ENCODE measurements at places on chromosomes 5 and 9.

GRCh38 chr9:109500421-109500974 is 2.4 kb upstream of the PTPN3 start:
- no peak for DNase-seq

- peak; percentile 48 for DNase-seq
These were observed 13.2 kb upstream of the SLC25A48 start for GRCh38 chr5:135821061-135821801.

GRCh38 chr5:109199289-109199688 is 210.5 kb downstream of the PJA2 start:
- no peak for DNase-seq

DNA sequence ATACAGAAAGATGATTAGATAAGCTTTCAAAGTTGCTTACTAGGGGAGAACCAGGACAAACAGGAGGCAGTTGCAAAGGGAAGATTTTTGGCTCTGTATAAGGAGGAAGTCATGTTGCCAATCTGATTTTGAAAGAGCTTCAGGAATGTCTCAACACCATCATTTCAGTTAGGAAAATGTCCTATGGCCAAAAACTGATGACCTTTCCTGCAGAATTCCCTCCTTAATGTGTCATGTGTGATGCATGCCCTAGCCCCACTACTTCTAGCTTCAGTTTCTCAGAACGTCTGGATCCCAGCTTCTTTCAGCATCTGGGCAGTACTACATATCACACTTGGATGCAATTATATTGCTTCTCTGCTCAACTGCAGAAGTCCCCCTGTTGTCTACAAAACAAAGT is 211.5 kb upstream of the NREP start:
- no peak for DNase-seq

- no peak for DNase-seq
These were observed 137.6 kb downstream of the DRD1 start for GRCh38 chr5:175306381-175306780.

DNA sequence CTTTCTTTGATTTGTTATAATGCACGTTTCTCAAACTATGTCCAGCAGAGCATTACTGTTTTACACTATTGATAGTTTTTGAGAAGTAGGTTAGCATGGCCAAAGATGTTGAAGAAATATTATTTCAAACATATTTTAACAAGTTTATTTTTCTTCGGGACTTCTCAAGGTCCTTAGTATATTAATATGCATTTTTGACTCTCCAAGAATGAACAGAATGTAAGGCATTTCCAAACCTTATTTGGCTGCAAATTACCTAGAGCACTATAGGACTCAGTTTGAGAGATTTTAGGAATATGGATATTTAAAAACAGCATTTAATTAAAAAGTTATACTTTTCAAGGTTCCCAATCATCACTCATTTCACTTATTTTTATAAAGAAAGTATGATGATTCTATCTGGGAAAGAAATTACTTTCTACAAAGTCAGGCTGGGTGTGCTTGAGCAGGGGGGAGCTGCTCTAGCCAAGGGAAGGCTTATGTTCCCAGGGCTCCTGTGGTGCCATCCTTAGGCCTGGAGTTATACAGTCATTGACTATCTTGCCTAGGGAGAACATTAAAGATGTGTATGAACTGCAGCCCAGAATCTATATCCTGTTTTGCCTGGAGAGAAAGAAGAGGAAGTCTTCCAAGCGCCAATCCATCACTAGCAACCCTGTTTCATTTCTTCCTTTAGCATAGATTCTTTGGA is 27.6 kb upstream of the NREP start:
- no peak for DNase-seq
